ENCODE measurements at places on chromosomes 4 and X.

DNA sequence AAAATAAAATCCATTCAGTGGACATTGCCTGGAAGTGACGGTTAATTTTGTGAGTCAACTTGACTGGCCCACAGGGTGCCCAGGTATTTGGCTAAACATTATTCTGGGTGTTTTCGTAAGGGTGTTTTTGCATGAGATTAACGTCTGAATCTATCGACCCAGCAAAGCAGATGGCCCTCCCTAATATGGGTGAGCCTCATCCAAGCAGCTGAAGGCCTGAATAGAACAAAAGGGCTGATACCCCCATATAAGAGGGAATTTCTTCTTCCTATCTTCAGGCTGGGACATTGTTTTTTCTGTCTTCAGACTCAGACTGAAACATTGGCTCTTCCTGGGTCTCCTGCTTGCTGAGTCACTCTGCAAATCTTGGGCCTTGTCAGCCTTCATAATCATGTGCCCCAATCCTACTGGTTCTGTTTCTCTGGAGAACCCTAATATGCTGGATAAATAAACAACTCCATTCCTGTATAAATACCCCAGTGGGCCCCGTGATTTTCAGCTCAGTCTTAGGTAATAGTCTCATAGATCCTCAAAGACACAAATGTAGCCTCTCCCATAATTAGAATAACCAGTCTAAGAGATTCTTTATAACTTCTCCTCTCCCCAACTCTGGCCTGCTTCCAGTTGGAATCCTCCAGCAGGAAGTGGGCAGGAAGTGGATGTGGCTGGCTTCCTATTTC lies 33.1 kb upstream of the DDX3X start:
- no peak for DNase-seq

DNA sequence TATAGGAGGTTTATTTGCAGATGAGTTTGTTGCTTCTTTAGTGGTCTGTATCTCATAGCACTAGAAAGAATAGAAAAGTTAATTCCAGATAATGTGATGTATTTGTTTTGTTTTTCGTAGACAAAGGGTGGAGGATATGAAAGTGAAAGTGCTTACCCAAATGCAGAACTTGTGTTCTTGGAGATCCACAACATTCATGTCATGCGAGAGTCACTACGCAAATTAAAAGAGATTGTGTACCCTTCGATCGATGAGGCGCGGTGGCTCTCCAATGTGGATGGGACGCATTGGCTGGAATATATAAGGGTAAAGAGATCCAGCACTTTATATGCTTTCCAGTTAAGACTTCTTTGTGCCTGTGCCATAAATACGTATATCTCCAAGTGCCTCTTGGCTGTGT lies 43.3 kb downstream of the MTMR1 start:
- no peak for DNase-seq

GRCh38 chrX:49041744-49042580 lies 1.2 kb downstream of the TFE3 start:
- DNase-seq, result no peak

DNA sequence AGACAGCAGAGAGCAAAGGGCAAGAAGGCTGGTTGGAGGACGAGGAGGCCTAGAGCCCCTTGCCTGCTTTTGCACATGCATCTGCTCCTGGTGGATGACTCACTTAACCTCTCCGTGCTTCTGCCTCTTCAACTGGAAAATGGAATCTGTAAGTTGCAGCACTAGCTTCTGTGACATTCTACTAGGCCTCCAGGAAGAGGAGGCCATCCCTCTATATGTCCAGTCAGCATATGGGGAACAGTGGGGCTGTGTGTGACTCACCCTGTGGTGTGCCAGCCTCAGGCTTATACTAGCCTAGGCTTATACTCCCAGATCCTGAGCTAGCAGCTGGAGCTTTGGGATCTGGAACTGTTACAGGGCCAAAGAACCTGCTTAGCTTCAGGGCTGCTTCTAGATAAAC lies 36.0 kb downstream of the RTL9 start:
- no peak for DNase-seq

- no peak for DNase-seq
Measured at GRCh38 chr4:59994118-59994517, 1206.0 kb upstream of the ADGRL3 start.

DNA sequence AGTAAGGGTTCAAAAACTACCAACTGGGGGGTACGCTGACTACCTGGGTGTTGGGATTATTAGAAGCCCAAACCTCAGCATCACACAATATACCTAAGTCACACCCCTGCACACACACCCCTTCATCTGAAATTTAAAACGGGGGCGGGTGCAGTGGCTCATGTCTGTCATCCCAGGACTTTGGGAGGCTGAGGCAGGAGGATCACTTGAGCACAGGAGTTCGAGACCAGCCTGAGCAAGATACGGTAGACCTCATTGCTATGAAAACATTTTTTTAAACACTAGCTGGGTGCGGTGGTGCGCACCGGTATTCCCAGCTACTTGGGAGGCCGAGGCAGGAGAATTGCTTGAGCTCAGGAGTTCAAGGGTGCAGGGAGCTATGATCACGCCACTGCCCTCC lies 331.0 kb downstream of the ASMT start:
- no peak for DNase-seq

DNA sequence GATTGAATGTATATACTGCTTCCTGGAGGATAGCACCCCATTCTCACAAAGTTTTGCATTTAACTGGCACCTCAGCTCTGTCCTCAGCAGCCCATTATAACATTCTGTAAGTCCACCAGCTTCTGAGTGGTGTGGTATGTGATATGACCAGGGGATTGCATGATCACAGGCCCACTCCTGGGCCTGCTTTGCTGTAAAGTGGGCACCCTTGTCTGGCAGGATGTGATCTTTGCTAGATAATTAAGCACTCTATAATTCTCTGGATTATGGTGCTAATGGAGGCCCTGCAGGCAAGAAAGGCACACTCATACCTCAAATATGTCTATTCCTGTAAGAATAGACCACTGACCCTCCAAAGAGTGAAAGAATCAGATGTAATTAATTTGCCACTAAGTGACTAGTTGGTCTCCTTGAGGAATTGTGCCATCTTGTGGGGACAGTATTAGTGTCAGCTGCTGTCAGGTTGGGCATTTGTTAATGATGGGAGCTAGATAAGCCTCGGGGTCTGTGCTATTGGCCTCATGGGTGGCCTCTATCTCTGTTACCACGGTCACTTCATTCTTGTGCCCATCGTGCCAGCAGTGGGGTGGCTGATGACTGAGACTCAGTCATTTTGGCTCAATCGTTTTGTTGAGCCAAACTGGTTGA lies 2.2 kb upstream of the CFI start:
- no peak for DNase-seq

DNA sequence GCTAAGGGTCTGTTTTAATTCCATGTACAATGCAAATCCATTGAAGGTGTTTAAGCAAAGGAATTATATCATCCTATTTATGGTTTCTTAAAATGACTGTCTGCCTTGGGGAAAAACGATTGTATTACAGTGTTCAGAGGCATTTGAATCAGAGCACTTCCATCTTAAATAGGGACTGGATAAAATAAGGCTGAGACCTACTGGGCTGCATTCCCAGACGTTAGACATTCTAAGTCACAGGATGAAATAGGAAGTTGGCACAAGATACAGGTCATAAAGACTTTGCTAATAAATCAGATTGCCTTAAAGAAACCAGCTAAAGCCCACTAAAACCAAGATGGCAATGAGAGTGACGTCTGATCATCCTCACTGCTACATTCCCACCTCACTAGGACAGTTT lies 1167.2 kb upstream of the PABPC4L start:
- DNase-seq, result no peak

- DNase-seq, result no peak
Measured at GRCh38 chr4:128716338-128716737, 93.2 kb upstream of the JADE1 start.

GRCh38 chr4:176791591-176792325 lies 964 bp downstream of the VEGFC start:
- no peak for DNase-seq

DNA sequence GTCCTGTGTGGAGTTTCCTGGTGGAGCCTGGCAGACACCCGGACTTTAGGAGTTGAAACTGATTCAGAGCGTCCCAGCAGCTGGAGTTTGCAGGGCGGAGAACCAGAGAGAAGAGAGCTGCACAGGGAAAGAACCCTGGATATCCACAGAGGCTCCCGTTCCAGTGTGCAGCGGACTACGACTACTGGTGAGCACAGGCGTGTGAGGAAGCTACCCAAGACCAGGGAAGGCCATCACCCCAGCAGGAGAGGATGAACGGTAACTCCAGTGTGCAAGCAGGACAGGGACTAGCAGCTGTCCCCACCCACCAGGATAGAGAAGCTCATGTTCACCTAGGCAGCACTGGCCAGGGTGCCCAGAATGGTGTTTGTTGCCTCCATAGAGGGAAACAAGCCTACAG lies 2.3 kb downstream of the LAGE3 start:
- no peak for DNase-seq

DNA sequence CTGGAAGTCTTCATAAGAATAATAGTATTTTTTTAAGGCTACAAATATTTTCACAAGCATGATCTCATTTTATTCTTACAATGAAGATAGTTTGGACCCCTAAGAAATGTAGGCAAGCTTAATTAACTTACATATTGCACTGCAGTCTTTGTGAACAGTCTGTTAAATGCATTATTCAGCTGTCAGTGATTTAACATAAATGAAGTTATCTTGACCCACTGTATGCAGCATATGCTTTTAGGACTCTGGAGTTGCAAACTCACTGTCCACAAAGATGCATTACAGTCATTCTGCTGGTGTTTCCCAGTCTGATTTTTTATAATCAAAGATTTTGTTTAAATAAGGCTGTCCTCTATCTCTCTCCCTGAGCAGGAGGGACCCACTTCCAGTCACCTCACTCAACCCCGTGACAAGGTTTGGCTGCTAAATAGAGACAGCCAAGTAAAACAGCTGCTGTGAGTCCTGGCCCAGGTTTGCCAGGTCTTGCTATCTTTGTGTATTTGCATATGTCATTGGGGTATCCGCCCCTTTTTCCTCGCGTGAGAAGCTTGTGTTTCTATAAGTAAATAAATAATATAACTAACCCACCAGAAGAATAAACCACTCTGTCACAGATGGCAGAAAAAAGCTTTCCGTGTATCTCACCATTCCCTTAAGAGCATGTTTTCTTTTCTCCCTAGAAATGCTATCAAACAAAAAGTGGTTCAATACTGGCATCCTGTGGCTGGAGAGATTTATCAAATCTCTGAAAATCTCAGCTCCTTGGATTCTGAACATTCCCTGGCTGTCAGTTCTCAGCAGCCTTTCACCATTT lies 67.0 kb downstream of the SLC7A11 start:
- no peak for DNase-seq

DNA sequence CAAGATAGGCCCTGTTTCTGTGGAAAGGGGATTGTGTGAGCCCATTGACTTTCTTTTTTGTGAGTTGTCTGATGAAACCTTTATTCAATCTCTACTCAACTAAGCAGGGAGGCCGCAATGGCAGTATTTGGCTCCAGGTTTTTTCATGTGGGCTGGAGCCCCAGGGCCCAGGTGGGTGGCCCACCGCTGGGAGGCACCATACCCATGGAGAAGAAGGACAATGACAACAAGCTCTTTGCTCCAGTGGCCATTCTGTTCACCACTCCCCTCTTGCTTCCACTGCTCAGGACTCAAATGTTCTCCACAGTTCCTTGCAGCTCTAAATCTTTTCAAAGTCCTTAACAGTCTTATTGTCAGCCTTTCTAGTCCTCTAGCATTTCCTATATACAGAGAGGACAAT lies 54.1 kb downstream of the HOPX start:
- DNase-seq, result no peak

DNA sequence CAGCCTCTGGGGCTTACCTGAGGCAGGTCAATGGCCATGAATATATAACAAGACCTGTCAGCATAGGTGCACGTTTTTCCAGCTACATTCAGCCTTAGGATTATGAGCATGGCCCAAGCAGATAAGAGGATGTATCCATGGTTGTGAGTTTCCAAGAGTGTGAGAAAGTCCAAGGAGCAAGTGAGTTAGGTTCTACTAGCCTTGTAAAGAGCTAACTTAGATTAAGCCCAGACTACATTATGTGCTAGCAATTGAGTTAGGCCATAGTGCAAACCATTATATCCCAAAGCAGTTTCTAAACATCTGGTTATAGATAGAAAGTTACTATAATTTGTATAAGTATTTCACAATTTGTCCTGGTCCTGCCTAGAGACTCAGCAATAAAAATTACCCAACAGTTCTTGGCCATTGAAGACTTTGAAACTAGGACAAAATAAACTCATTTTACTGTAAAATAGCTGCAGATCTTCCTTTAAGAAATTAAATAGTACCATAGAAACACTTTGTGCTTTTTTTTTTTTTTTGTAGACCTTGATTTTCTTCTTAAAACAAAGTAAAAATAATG lies 312.0 kb downstream of the CAMK2D start:
- DNase-seq, result no peak

- DNase-seq, result no peak
Measured at GRCh38 chr4:8279321-8280157, 10.0 kb downstream of the HTRA3 start.

- DNase-seq, result no peak
Measured at GRCh38 chr4:148048598-148048997, 316.7 kb downstream of the ARHGAP10 start.

DNA sequence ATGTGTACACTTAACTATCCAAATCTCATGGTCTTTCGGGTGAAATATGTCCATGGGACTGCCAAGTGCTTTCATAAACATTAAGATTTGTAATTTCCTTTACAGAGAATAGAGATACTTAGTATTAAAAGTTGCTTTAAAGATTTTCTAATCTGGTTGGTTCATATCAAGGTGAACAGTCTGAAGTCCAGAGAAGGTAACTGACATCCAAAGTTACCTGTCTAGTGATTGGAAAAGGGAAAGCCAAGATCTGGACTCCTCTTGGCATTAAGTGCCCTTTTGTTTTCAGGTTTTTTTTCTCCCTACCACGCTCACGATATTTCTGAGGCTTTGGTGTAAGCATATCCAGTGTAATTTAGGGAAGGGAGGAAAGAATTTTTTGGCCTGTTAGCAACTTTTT lies 5.0 kb downstream of the SMAD1 start:
- DNase-seq, result no peak

DNA sequence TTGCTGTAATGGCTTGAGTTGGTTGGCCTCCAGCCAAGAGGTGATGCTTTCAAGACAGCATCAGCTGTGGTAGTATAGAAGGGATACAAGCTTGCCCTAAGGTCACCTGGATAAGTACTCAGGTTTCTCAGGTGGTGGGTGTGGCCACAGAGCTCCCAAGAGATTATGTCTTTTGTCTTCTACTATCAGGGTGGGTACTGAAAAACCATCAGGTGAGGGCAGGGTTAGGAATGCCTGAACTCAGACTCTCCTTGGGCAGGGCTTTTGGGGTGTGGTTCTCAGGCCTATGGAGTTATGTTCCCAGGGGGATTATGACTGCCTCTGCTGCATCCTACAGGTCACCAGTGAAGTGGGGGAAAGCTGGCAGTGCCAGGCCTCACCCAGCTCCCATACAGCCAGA lies 654.6 kb upstream of the GALNT7 start:
- no peak for DNase-seq

Measured in stimulated activated CD4-positive, alpha-beta T cell treated with anti-CD3 and anti-CD28 coated beads, Interleukin-1b, Interleukin-23, amount 100 ng/mL, for 4 hours (primary cell).